Neural cell (in vitro differentiated cells): ENCODE measurements at places on chromosomes 7 and 10. TPM values are rescaled to one million over a fixed set of nuclear protein-coding genes. Genes with fewer than 3 reads are reported as not detected.

SLC18A2 gene
- polyA plus RNA-seq, result 0.05 and 0.24 TPM in 2 replicates

CACNA2D1 gene
- 6.7 and 7.0 TPM in 2 replicates for polyA plus RNA-seq

IRF5 gene
- polyA plus RNA-seq, result not detected in 2 replicates

DOCK4 gene
- 24.3 and 28.1 TPM in 2 replicates for polyA plus RNA-seq

AOC1 gene
- polyA plus RNA-seq, result not detected in 2 replicates

CYP3A7 gene
- polyA plus RNA-seq, result not detected in 2 replicates

FAM24B gene
- 2.8 and 3.4 TPM in 2 replicates for polyA plus RNA-seq

WNT2 gene
- 0.16 TPM in 1 of 2 replicates, not detected in the other for polyA plus RNA-seq

AKR1C4 gene
- polyA plus RNA-seq, result not detected in 2 replicates

JCAD gene
- 1.5 and 2.3 TPM in 2 replicates for polyA plus RNA-seq

SLC18A3 gene
- not detected in 2 replicates for polyA plus RNA-seq

ADRB1 gene
- not detected in 2 replicates for polyA plus RNA-seq
